Ascending aorta (tissue), 2 donors: ENCODE measurements at places on chromosomes 2 and 18.

- H3K36me3 ChIP-seq, result no peaks in the 10 kb centered on the region
- no peak overlapping the region for H3K27ac ChIP-seq
- no peaks in the 10 kb centered on the region for H3K27me3 ChIP-seq
These were observed 77.1 kb downstream of the SPATS2L start for GRCh38 chr2:200383380-200384110.

DNA sequence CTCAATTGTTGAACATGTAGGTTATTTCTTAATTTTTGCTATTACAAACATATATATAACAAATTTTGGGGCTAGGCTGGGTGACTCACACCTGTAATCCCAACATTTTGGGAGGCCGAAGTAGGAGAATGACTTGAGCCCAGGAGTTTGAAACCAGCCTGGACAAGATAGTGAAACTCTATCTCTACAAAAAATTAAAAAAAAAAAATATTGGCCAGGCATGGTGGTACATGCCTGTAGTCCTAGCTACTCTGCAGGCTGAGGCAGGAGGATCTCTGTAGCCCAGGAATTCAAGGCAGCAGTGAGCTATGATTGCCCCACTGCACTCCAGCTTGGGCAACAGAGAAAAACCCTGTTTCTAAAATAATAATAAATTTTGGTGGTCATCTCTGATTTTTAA lies 23.5 kb downstream of the SLC4A1AP start:
- no peaks in the 10 kb centered on the region for H3K27me3 ChIP-seq
- no peak overlapping the region for H3K4me3 ChIP-seq
- no peak overlapping the region for H3K27ac ChIP-seq
- H3K36me3 ChIP-seq, result peaks cover 22% of the 10 kb centered on the region

- no peak overlapping the region for H3K4me3 ChIP-seq
- DNase-seq, result no peak
These were observed 19.9 kb downstream of the SIGLEC15 start for GRCh38 chr18:45845410-45845809.

GRCh38 chr2:25082002-25082622 lies 40.2 kb downstream of the EFR3B start:
- no peak for DNase-seq
- no peak overlapping the region for H3K27ac ChIP-seq
- H3K36me3 ChIP-seq, result no peaks in the 10 kb centered on the region
- no peaks in the 10 kb centered on the region for H3K4me1 ChIP-seq
- H3K4me3 ChIP-seq, result no peak overlapping the region

DNA sequence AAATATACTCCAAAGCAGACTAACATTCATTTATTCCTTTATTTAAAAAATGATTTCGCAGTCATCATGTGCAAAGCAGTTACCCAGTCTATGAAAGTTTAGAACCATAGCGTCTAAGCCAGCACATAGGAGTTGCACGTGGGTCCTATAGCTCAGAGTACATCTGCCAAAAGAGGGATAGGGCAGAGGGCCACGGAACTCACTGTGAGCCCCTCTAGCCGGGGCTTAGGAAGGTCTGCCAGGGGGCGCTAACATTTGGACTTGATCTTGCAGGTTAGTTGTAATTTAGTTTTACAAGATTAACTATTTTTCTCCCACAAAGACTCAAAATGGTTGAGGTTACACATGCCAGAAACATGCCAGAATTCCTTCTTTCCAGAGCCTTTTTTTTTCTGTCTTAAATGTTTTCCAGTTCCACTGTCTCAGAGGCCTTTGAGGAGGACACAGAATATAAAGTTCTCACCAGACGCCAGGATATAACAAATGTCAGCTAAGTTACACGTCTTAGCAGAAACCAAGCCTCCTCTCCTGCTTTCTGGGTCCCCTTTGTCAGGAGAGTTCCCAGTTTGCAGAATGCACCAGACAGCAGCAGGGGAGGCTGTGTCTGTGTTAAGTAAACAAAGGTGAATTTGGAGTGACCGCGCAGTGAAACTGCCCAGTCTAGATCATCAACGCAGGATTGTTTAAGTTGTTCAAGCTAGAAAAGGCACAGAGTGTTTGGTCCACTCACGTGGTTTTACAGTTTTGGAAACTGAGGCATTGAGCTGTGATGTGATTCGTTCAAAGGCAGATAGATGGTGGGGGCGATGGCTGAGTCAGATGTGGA lies 292.0 kb downstream of the PRKCE start:
- no peak overlapping the region for H3K27ac ChIP-seq
- H3K27me3 ChIP-seq, result no peaks in the 10 kb centered on the region
- no peak overlapping the region for H3K4me3 ChIP-seq
- no peaks in the 10 kb centered on the region for H3K36me3 ChIP-seq
- DNase-seq, result no peak

DNA sequence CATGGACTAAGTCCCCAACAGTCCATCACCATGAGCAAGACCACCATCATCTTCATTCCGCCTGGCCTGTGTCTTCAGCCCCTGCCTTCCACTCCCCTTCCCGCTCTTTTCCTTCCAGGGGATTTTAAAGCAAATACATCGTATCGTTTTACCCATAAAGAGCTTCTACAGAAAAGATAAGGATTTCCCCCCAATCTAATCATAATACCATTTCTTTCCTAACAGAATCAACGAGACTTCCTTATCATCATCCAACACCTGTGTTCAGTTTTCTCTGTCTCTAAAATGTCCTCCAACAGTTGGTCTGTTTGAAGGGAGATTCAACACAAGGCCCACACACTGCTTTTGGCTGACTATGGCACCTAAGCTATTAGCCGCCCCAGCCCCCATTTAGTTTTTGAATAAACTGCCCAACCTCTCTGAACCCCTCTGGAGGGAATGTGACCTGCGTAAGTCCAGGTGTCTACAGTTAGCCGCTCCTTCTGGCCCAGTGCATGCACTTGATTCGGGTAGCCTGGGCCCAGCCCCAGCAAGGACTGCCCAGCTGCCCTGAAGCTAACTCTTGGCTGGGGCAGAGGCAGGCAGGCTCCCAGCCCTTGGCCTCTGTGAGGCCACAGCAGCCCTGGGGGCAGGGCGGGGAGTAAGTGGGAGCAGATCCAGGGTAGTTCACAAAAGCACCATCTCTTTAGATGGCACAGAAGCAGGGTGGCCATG lies 25.3 kb upstream of the SEMA4C start:
- H3K4me1 ChIP-seq, result peaks cover 16% of the 10 kb centered on the region
- no peak for DNase-seq
- H3K27ac ChIP-seq, result peak overlapping the region; percentile 50
- no peak overlapping the region for H3K4me3 ChIP-seq
- H3K27me3 ChIP-seq, result no peaks in the 10 kb centered on the region

DNA sequence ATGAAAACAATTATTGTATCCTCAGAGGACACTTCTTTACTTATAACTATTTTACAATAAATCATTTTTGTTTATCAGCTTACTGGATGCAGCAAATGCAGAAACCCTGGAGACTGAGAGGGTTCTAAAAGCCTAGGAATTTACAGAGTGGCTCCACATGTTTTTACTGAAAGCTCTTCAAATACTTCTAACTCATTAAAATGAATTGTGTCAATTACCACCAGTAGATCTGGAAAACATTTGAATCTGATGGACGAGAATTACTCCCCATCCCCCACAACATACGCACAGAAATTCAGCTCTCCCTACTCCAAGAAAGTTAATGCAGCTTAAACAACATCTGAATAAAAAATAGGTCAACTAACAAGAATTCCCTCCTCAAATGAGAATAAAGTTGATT lies 319.8 kb upstream of the FIGN start:
- no peak overlapping the region for H3K4me3 ChIP-seq
- no peaks in the 10 kb centered on the region for H3K27me3 ChIP-seq
- peaks cover 15% of the 10 kb centered on the region for H3K4me1 ChIP-seq
- no peaks in the 10 kb centered on the region for H3K36me3 ChIP-seq
- DNase-seq, result no peak

GRCh38 chr2:32360416-32360815 lies 3.6 kb downstream of the BIRC6 start:
- no peaks in the 10 kb centered on the region for H3K27me3 ChIP-seq
- H3K27ac ChIP-seq, result peak overlapping the region; percentile 37
- no peak overlapping the region for H3K4me3 ChIP-seq
- H3K36me3 ChIP-seq, result no peaks in the 10 kb centered on the region
- peaks cover 3% of the 10 kb centered on the region for H3K4me1 ChIP-seq

DNA sequence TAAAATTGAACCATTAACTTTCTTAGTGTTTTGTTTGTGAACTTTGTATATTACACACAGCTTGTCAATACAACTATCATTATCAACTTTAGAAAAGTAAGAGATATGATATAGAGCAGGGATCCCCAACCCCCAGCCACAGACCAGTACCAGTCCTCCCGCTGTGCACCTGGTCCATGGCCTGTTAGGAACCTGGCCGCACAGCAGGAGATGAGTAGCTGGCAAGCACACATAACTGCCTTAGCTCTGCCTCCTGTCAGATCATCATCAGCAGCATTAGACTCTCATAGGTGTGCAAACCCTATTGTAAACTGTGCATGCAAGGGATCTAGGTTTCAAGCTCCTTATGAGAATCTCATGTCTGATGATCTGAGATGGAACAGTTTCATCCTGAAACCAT lies 491.0 kb upstream of the NXPH2 start:
- no peaks in the 10 kb centered on the region for H3K4me1 ChIP-seq
- no peaks in the 10 kb centered on the region for H3K27me3 ChIP-seq
- H3K4me3 ChIP-seq, result no peak overlapping the region
- no peak overlapping the region for H3K27ac ChIP-seq

DNA sequence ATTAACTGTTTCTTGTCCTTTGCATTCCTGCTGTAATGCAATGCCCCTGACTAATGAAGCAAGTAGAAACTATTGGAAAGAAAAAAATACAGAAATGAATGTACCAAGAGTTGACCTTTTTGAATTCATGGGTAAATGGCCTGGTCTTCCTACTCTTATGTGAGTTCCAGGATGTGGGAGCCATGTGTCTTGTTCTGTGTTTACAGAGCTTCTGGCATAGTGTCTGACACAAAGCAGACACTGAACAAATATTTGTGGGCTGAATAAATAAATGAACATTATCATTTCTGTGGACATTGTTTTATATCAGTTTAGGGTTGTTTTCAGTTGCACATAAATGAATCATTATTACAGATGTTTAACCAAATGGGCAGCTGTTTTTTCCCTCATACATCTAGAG lies 155.5 kb downstream of the CD8B2 start:
- DNase-seq, result no peak
- peaks cover 5% of the 10 kb centered on the region for H3K4me1 ChIP-seq
- no peaks in the 10 kb centered on the region for H3K36me3 ChIP-seq
- no peak overlapping the region for H3K4me3 ChIP-seq
- H3K27ac ChIP-seq, result no peak overlapping the region
- H3K27me3 ChIP-seq, result no peaks in the 10 kb centered on the region

GRCh38 chr18:63138436-63139340 lies 180.9 kb downstream of the BCL2 start:
- no peaks in the 10 kb centered on the region for H3K27me3 ChIP-seq
- H3K4me3 ChIP-seq, result no peak overlapping the region
- no peak overlapping the region for H3K27ac ChIP-seq
- peaks cover 2% of the 10 kb centered on the region for H3K4me1 ChIP-seq

DNA sequence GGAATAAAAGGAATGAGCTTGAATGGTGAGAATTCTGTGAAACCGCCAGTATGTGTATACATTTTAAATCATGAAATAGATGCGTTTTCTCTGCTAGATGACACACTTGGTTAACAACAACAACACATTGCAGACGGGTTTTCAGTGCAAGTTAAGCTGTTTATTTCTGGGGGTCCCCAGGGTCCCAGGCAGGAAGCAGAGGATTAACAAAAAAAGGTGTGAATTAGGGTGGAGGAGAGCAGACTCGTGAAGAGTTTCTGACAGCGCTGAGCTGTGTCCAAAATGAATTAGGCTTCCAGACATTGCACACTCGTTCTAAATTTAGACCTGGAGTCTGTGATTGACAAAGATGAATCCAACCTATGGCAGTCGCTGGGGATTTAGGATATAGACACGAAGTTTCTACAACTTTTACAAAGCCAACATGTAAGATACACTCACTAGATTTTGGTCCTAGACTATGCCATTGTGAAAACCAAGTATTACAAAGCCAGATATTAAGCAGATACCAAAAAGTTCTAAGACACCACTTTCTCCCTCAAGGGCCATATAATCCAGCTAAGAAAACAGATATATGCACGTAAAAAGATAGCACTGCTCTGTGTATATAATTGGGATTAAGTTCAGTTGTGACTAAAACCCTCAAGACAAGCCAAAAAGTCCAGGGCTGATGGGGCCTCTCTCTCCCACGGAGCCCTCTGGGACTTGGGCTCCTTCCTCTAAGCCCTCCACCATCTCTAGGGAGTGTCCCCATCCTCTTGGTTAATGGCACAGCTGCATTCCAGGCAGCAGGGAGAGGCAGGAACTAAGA lies 120.2 kb downstream of the ACAA2 start:
- H3K27me3 ChIP-seq, result no peaks in the 10 kb centered on the region
- no peaks in the 10 kb centered on the region for H3K4me1 ChIP-seq
- no peaks in the 10 kb centered on the region for H3K36me3 ChIP-seq
- no peak overlapping the region for H3K4me3 ChIP-seq

DNA sequence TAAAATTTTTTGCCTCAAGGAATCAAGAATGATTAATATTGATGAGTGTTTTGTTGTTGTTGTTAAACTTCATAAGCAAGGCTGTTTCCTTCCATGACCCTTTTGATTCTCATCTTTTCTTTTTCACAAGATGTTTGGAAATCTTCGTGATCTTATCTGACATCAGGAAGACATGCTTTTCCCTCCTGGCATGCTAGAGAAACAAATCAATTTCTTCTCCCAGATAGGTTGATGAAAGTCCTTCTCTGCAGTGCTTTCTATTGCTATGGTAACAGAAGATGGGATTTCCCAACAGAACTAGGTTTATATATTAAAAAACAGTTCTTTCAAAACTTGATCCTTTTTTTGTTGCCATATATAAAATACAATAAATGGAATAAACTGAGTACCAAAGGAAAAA lies 85.2 kb downstream of the EML6 start:
- no peak overlapping the region for H3K4me3 ChIP-seq
- H3K36me3 ChIP-seq, result no peaks in the 10 kb centered on the region
- no peak overlapping the region for H3K27ac ChIP-seq
- H3K4me1 ChIP-seq, result no peaks in the 10 kb centered on the region

- no peak overlapping the region for H3K27ac ChIP-seq
- no peaks in the 10 kb centered on the region for H3K4me1 ChIP-seq
- H3K4me3 ChIP-seq, result no peak overlapping the region
- no peaks in the 10 kb centered on the region for H3K36me3 ChIP-seq
- H3K27me3 ChIP-seq, result no peaks in the 10 kb centered on the region
These were observed 309.5 kb upstream of the HS6ST1 start for GRCh38 chr2:128628206-128628605.

DNA sequence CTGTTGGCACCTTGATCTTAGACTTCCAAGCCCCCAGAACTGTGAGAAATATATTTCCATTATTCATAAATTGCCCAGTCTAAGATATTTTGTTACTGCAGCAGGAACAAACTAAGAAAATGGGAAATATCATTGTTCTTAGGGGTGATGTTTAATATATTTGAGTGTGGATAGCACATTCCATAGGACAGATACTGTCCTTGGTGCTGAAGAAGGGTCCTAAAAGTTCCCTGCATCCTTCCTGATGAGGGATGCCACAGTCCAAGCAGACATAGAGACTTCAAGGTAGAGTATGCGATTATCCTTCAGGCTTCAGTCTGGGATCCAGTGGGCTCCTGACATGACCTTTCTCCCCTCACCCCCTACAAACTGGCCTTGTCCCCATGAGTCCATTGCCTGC lies 689.0 kb downstream of the TDRD15 start:
- no peak overlapping the region for H3K4me3 ChIP-seq
- no peak overlapping the region for H3K27ac ChIP-seq
- no peaks in the 10 kb centered on the region for H3K36me3 ChIP-seq
- H3K4me1 ChIP-seq, result no peaks in the 10 kb centered on the region
- no peak for DNase-seq
- H3K27me3 ChIP-seq, result no peaks in the 10 kb centered on the region
